Mesenteric fat pad (tissue), 1 donor: ENCODE measurements at places on chromosomes 6 and 20. TPM values are rescaled to one million over a fixed set of nuclear protein-coding genes. Genes with fewer than 3 reads are reported as not detected.
A peak's percentile ranks its signal among the peaks of the same experiment; 100 is the strongest.

Gene C20orf202
- 0.32 TPM for total RNA-seq

Gene XKR7
- total RNA-seq, result not detected

Gene SGK2
- total RNA-seq, result 14.0 TPM

Gene SRMS
- not detected for total RNA-seq

Gene SUMO4
- 1.2 TPM for total RNA-seq

Gene TRIM15
- not detected for total RNA-seq

DNA sequence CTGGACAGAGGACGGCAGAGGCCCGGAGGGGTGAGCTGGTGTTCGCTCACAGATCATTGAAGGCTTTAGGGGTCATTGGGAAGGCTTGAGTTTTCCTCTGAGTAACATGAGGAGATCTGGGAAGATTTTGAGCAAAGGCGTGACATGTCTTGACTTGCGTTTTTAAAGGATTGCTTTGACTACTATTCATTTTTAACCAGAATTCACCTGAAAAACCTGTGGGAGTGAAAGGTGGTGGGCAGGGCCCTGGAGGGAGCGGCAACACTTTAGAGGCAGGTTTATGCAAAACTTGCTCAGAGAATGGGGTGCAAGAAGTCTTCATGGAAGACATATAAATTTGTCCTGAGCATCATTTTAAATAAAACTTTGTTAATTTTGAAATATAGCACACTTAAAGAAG lies 72.2 kb upstream of the EEF1E1 start:
- DNase-seq, result no peak

DNA sequence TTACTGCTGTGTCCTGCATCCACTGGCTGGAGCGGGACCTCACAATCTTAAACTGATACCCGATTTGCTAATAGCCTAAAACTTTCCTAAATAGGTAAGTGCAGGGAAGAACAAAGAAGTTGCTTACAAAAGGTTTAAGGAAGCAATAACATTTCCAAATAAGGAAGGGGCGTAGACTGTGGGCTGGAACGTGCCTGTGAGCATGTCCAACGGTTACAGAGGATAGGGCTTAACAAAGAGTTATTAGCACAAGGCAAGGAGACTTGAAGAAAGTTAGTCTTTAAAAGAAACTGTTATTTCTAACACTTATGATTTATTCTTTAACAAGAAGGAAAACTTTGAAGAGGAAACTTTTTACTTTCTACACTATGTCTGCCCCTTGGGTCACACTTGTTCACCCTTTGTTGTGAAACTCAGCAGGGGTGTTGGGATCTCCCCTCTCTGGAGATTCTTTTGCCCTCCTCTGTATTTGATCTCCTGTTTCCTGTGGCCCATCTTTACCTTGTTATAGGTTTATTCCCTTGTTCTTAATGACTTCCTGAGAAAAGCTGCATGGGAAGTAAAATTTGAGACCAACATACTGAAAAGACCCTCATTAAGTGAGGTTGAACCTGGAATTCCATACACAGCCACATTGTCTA lies 28.7 kb downstream of the KAT14 start:
- no peak for DNase-seq

DNA sequence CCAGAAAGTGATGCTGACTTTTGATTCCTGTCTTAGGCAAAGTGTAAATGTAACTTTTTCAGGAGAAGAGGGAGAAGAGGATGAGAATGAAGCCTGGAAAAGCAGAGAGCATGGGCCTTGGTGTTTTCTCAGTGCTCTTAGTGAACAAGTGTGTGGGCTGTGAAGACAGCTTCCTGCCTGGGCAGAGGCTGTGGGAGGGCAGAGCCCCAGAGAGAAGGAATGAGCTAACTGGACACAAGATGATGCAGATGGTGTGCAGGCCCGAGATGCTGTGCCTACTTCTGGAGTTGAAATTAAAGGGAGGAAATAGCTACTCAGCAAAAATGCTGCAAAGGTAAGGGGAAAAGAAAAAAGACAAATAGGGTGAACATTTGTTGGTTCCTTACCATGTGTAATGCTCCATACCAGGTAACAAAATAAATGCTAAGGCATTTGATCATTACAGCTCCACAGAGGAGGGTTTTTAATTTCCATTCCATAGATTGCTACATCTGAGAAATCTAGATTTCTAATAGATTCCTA lies 87.0 kb upstream of the CEP162 start:
- DNase-seq, result no peak

- no peak for DNase-seq
Measured at GRCh38 chr6:14711056-14711703, 534.7 kb upstream of the JARID2 start.

DNA sequence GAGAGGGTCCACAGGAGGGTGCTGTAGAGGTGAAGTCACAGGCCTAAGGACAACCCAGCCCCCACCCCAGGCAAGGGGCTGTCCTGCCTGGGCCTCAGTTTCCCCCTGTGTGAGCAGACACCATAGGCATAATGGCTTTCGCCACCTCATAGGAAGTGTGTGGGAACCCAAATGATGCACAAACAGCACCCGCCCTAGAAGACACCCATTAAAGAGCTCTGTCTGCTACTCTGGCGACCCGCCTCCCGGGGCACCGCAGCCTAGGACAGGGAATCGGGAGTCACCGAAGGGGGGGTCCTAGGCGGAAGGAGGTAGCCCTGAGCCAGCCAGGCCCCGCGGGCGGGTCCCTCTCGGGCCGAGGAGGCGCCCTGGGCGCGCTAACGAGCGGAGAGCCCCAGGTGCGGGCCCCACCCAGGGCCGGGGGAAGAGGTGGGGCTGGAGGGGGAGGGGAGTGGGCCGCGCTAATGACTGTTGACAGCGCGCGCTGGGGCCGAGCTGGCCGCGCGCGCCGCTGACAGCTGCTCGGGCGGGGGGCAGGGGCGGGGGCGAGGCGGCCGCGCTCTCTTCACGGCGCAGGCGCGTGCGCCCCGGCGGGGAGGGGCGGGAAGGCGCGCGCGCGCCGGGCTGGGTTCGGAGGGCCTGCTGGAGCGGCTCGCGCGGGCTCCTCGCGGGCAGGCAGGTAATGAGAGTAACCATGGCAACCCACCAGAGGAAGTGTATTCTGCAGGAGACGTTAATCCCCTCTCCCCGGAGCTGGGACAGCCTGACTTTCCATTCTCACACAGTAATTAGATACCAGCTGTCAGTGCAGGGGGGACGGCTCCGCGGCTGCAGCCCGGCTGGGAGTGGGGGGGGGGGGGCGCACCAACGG lies 48.9 kb downstream of the NOL4L start:
- no peak for DNase-seq

GRCh38 chr6:109477725-109478124 lies 5.3 kb downstream of the ZBTB24 start:
- DNase-seq, result no peak

DNA sequence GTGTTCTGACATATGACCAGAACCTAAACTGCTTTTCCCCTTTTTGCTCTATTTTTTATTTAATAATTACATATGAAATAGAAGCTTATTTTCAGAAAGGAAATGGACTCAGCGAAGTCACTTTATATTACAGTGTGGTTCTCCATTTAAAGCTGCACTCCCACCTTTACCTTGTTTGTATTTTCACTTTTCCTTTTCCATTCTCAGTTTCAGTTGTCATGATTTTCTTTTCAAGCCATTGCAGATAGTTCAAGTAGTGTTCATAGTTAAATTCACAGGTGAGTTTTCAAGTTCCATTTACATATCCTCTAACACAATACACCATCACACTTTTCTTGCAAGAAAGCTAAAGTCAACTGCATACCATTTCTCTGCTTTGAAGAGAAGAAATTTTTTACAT lies 400.2 kb downstream of the HACE1 start:
- no peak for DNase-seq

- no peak for DNase-seq
Measured at GRCh38 chr20:32088759-32089158, 20.8 kb upstream of the TM9SF4 start.

DNA sequence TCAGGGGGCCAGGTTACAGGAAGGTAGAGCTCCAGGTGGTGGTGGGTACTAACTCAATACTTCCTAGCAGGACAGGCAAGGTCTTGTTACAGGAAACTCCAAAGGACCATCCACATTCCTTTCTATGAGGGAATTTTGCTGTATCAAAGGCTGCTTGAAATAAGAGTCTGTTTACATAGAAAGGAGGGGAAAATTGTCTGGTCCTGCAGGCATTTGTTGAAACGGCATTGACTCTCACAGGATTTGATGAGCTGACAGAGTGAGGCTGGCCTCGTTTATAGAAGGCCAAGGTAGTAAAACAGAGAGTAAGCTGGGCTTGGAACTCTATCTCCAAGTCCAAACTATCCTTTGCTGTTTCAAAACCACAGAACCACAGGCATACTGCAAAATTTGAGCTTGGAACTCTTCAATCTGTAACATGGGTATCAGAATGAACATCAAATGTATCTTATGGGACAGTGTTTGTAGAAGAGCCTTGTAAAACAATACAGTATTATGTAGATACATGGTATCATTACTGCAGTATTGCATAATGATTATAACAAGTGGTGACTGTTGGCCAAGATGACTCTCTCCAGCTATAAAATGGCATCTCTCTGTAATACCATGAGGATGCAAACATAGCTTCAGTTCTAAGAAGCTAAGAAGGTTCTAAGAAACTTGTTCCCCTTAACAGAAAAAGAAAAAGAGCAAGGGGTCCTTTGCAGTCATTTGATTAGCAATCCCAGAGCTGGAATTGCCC lies 61.5 kb downstream of the TRAM2 start:
- DNase-seq, result no peak

DNA sequence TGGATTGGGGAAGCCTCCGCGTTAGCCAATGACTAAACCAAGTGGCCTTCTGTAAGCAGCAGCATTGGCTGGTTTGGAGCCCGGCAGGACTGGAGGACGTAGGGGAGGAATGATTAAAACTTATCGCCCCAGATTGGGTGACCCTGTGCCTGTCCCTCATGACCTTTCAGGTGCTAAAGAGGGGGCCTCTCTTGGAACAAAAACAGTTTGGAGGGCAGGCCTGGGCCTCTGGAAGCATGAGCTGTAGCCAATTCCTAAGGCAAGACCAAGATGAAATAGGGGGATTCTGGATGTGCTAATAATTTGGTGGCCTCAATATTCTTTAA lies 1.4 kb downstream of the GMPR start:
- DNase-seq, result no peak

GRCh38 chr6:163943607-163944385 lies 529.3 kb downstream of the QKI start:
- no peak for DNase-seq

- DNase-seq, result no peak
Measured at GRCh38 chr6:73688351-73688750, 7.7 kb upstream of the CD109 start.

GRCh38 chr20:17500271-17500670 lies 30.9 kb downstream of the BFSP1 start:
- peak; percentile 79 for DNase-seq

GRCh38 chr6:5132731-5133130 lies 47.6 kb downstream of the PPP1R3G start:
- DNase-seq, result peak; percentile 85

- peak; percentile 3 for DNase-seq
Measured at GRCh38 chr20:58992911-58993310, 11.9 kb downstream of the NELFCD start.

DNA sequence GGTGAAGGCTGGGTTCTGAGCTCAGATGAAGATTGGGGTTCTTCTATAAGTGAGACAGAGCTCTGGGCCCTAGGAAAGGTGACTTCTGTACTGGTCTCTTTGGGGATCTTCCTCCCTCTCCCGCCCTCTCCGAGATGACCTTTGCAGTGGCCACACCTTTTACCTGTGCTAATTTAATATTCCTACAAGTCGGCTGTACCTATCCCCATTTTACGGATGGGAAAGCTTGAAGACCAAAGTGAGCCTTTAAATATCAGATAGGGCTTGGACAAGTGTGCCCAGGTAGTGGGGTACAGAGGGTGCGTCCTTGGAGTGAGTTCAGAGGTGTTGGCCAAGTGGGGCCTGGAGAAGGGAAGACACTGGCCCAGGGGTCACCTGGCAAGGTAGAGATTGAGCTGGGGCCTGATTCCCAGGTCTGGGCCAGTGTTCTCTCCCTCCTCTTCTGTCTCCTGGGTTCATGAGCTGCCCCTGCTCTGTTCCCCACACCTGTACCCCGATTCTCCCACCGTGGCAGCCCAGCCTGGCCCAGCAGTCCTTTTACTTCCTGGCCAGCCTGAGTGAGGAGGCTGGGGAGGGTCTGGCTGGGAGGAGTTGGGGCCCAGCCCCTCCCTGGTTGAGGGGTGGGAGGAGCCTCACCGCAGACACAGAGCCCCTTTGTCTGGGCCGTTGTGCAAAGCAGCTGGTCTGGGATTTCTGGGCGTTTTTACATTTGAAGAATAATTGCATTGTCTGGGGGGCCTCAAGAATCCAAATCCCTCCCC lies 152.1 kb upstream of the RNF24 start:
- no peak for DNase-seq

GRCh38 chr6:37779902-37780628 lies 39.5 kb upstream of the ZFAND3 start:
- no peak for DNase-seq

DNA sequence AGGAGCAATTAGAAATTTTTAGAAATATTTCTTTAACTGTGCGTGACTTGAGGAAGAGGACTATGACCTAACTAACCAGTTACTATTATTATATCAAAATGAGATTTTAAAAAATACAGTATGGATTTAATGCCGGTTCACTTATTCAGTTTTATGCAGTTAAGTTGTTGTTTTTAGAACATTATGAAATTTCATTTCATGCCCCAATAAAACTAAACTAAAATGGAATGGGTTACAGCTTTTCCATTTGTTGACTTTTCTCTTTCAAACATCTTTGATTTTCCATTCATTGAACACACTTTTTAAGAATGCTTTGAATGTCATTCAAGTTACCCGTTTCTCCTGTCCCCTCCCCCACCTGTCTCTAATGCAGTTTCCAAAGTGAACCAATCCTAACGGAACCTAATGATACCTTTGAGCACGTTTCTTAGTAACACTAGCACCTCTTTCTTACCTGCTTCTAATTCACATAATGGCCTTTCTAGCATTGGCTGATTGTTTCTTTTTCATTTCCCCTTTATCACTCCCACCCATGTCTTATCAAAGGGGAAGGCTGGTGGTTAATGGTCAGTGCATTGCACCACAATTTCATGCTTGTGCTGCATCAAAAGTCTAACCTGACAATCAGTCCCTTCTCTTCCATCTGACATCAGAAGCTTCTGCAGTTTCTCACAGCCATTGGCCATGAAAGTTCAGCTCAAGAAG lies 262.2 kb upstream of the TAB2 start:
- DNase-seq, result no peak

- DNase-seq, result no peak
Measured at GRCh38 chr6:101268541-101268940, 125.0 kb upstream of the GRIK2 start.

DNA sequence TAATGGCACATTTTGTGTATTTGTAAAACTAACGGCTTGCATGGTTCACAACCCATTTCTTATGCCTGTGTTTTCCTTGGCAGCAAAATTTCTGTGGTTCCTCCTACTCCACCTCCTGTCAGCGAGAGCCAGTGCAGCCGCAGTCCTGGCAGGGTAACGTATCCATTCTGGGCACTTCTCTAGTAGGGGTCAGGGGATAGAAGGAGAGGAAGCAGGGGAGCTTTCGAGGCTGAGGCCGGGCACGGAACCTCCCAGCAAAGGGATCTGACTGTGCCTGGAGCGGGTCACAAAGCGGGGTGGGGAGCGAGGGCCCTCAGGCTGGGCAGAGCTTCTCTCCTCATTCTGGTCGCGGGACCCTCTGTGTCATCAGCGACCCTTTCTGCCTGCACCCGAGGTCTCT lies 58.4 kb downstream of the SYTL3 start:
- DNase-seq, result no peak
